ENCODE measurements at places on chromosomes 12 and 14.

DNA sequence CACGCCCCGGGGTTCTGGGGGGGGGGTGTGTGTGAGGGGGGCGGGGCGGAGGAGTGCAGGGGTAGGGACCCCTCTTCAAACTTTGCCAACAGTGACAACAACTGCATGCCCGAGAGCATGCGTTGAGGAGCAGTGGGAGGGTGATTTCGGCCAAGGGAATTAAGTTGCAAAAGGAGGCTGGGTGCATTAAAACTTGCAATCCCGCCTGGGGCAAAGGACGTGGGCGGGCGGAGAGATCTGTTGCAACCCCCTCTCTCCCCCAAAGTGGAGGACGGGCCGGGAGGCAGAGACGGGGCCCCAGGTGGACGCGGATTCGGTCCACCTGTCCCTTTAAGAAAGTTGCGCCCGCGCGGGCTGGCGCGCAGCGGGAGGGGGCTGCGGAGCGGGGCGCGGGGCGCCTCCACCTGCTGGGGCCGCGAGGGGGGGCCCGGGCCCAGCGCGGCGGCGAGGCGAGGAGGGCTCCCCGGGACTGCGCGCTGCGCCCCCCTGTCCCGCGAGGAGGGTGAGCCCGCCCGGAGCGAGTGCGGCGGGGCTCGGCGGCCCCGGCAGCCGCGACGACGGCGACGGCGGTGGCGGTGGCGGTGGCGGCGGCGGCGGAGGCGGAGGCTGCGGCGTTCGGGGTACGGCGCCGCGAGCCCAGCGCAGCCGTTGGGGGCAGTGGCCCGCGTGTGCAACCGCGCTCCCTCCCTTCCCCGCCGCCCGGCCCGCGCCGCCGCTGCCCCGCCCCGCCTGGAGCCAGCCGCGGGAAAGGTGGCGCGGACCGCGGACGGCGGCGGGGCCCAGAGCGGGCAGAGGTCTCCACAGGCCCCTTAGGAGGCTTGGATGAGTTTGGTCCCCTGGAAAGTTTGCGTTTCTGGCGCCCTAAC, 530 bp upstream of the FOXN4 start:
- DNase-seq: no peak

- DNase-seq: no peak
Measured at GRCh38 chr12:15754233-15754632, 35.0 kb downstream of the EPS8 start.

- no peak for DNase-seq
Measured at GRCh38 chr14:100692859-100693558, 33.7 kb upstream of the DLK1 start.

DNA sequence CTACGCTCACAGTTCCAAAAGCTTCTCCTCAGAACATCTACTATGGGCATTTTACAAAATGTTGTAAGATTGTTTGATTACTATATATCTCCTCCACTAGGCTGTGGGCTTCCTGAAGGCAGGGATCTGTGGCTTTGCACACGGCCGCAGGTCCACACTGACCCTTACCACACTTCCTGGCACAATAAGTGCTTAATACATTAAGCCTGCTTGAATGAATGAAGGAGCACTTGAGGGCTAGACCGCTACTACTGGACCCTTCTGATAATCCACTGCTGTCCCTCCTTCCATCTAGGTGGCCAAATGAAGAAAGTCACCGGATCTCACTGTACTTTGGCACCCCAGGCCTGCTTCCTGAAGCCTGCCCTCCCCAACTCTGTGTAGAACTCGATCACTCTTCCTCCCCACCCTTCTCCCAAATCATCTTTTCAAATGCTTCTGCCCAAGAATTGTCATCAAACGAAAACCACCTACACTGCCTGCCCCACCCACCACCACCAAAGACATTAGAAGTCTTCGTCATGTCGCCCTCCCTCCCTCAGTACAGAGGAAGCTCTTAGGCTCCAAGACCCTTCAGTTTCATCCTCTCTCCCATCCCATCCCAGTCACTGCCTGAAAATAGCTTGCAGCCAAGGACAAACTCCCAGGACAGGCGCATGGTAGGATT, 596 bp upstream of the ZBTB39 start:
- DNase-seq: no peak

Data from hippocampal formation (tissue), 2 donors.